ENCODE measurements at places on chromosomes 2 and 18. TPM values are rescaled to one million over a fixed set of nuclear protein-coding genes. Genes with fewer than 3 reads are reported as not detected.

CLEC4F gene
- polyA plus RNA-seq, result not detected

STPG4 gene
- not detected for polyA plus RNA-seq

ERFE gene
- not detected for polyA plus RNA-seq

LIPG gene
- not detected for polyA plus RNA-seq

REG1B gene
- polyA plus RNA-seq, result not detected

DNA sequence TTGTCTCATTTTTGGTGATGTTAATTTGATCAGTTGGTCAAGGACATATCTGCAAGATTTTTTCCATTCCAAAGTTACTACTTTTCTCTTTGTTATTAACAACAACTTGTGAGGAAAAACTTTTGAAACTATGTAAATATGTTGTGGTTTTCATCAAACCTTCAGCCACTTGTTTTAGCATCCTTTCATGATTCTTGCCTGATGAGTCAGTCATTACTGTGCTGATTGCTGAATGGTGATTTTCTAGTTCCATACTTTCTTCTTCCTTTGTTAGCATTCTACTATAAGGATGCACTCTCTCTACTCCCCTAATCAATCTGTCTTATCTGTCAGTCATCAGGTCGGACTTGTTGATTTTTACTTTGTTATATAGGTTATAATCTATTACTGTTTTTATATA, 10.9 kb downstream of the TMEM87B start:
- H3K36me3 ChIP-seq, result peaks cover 37% of the 10 kb centered on the region
- no peak overlapping the region for H3K27ac ChIP-seq
- H3K4me3 ChIP-seq, result no peak overlapping the region
- no peak for DNase-seq

GRCh38 chr2:53403792-53404413, 363.7 kb upstream of the CHAC2 start:
- no peaks in the 10 kb centered on the region for H3K27me3 ChIP-seq
- no peak for DNase-seq
- H3K4me3 ChIP-seq, result no peak overlapping the region
- no peaks in the 10 kb centered on the region for H3K4me1 ChIP-seq

- no peak for DNase-seq
- no peaks in the 10 kb centered on the region for H3K36me3 ChIP-seq
- no peaks in the 10 kb centered on the region for H3K27me3 ChIP-seq
- no peak overlapping the region for H3K27ac ChIP-seq
- no peak overlapping the region for H3K4me3 ChIP-seq
Observed at GRCh38 chr2:38123911-38124310, 48.0 kb upstream of the CYP1B1 start.

DNA sequence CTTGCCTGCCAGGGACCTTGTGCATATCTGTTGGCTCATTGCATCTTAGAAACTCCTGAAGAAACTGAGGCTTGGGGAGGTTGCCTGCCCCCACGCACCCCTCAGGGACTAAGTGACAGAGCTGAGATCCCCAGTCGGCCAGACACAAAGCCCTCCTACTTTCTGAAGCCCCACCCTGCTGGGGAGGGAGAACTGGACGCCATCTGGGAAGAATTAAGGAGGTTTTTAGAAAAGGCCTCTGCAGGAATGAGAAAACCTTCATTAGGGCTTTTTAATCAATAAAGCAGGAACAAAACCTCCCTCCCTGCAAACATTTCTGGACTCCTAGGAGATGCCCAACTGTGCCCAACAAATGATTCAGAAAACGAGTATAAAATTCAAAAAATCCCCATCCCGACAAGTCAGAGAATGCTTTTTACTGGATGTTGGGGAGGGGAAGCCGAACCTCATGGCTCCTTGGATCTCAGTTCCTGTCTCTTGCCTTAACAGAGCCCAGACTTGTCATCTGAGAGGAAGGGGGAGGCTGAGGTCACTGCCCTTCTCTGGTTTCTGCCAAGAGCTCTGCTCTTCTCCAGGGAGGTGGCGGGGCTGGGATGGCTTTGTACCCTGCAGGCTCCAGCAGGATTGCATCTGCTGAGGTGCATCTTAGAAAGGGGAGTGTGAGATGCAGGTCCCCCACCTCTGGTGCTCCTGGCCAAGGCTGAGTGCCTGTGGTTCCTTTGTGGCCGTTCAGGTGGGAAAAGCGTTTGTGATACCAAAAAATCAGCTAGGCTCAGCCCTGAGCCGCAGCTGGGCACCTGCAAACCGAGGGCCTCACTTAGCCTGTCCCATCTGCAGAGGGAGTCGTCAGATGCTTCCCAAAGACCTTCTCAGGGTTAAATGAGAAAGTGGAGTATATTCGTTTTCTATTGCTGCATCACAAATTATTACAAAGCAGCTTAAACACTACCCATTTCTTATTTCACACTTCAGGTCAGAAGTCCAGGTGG, 142.4 kb downstream of the ZFP36L2 start:
- H3K27ac ChIP-seq, result no peak overlapping the region
- no peaks in the 10 kb centered on the region for H3K4me1 ChIP-seq
- no peaks in the 10 kb centered on the region for H3K27me3 ChIP-seq
- H3K4me3 ChIP-seq, result no peak overlapping the region
- DNase-seq, result no peak

DNA sequence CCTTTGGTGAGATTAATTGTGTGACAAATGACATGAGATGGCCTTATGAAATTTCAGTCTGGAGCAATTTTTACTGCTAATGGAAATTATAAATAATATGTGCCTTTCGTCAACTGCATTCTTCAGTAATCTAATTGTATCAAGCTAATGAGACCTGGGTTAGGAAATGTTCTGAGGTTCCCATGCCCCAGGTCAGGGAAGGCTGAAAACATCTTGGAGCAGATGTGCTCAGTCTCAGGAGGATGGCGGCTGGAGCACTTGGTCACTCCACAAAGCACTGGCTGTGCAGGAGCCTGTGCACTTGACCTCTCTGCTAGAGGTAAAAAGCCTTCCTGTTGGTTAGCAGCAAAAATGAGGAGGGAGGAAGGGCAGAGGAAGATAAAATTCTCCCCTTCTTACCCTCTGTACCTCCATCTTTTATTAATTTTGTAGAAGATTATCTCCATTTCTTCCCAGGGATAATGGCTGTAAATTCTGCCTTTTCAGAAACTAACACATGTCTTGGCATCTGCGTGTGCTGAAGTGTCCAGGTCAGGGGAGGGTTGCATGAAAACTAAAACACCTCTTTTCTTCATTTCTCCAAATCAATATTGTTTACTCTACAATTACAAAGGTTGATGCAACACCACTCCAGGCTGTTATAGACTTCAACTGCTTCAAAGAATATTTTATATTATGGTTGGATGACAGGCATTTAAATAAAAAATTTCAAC, 1606.4 kb upstream of the ACVR2A start:
- no peak overlapping the region for H3K27ac ChIP-seq
- no peak overlapping the region for H3K4me3 ChIP-seq
- H3K36me3 ChIP-seq, result no peaks in the 10 kb centered on the region
- no peaks in the 10 kb centered on the region for H3K4me1 ChIP-seq
- H3K27me3 ChIP-seq, result no peaks in the 10 kb centered on the region

GRCh38 chr2:199136681-199137080, 321.1 kb downstream of the SATB2 start:
- no peaks in the 10 kb centered on the region for H3K4me1 ChIP-seq
- H3K27me3 ChIP-seq, result no peaks in the 10 kb centered on the region
- H3K27ac ChIP-seq, result no peak overlapping the region
- H3K36me3 ChIP-seq, result no peaks in the 10 kb centered on the region

DNA sequence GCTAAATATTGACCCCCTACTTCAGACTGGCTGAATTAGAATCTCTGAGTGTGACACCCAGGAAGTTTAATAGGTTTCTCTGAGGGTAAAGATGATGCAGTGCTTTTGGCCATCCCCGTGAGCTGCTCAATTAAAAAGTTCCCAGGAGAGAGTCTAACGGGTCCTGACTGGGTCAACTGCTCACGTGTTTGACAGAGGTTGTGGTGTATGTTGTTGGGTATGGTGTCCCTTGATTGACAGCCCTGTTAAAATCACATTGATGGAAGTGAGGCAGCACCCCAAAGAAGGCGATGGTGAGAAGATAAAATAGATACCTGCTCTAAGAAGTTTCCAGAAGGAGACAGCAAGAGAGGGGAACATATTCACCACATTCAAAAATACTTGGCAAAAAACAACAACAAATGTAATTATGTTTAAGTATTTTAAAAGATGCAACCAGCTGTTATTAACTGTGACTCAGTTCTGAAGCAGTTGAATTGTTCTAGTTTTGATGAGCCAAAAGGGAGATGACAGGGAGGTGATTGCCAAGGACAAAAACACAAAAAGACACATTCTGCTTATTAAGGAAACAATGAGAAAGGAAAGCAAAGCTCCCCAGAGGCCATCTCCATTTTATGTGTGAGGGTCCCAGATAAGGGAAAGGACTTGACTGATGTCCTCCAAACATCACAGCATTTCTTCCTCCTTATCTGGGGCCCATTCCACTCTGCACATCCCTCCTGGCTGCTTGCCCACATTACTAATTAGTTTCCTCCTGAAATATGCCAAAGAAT, 11.5 kb upstream of the GMCL1 start:
- no peak overlapping the region for H3K4me3 ChIP-seq
- H3K4me1 ChIP-seq, result peaks cover 7% of the 10 kb centered on the region
- no peaks in the 10 kb centered on the region for H3K27me3 ChIP-seq
- DNase-seq, result no peak

DNA sequence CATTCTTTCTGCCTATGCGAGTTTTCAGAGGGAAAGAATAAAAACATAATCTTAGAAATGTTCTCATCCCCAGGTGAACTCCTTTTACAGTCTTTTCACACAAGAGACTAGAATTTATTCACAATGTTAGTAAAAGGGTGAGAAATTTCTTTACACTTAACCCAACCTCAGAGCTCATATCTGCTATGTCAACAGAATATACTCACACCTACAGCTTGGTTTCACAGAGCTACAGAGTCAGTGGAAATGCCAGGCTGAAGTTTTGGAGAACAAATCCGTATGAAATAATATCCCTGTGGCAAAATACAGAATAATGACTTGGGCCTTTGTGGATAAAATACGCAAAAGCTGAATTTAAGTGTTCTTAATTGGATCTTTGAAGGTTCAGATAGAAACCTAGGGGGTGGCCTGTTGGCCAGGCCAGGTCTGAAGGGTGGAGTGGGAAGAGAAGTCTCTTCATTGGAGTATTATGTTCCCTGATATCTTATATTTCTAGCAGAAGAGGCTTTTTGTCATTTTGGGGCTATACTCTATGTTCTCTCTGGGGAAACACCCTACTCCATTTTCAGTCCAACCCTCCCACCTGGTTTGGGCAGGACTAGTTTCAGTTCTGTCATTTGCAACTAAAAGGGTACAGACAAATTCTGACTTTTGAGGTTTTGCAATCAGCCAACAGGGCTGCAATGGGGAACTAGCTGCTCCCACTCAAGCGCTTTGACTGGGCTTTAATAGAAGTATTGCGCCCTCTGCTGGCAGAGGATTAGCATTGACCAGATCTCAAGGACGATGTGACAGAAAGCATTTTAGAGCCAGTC, 25.7 kb downstream of the FBXO48 start:
- H3K27me3 ChIP-seq, result no peaks in the 10 kb centered on the region
- no peak overlapping the region for H3K4me3 ChIP-seq
- peak; percentile 82 for DNase-seq

- H3K27me3 ChIP-seq, result no peaks in the 10 kb centered on the region
- H3K36me3 ChIP-seq, result no peaks in the 10 kb centered on the region
- H3K27ac ChIP-seq, result no peak overlapping the region
- peaks cover 6% of the 10 kb centered on the region for H3K4me1 ChIP-seq
- peak; percentile 22 for DNase-seq
- H3K4me3 ChIP-seq, result no peak overlapping the region
Observed at GRCh38 chr2:33272001-33272400, 204.4 kb upstream of the RASGRP3 start.

GRCh38 chr2:26901326-26902183, 53.6 kb downstream of the DPYSL5 start:
- no peaks in the 10 kb centered on the region for H3K36me3 ChIP-seq
- peaks cover 5% of the 10 kb centered on the region for H3K27me3 ChIP-seq
- H3K4me3 ChIP-seq, result no peak overlapping the region
- H3K27ac ChIP-seq, result no peak overlapping the region
- no peaks in the 10 kb centered on the region for H3K4me1 ChIP-seq
- no peak for DNase-seq

DNA sequence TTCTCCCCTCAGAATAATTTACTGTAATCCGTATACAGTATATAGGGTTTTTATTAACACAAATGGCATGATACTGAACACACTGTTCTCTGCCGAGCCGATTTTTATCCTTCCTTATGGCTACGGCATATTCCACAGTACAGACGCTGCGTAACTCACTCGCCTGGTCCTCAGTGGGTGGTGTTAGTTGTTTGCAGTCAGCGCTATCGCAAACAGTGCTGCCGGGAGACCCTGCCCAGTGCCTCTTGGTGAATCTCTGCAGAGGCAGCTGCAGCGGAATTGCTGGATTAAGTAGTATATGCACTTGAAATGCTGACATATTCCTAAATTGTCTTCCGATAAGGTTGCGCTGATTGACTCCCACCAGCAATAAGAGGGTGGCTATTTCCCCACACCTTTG, 73.9 kb downstream of the MARCO start:
- DNase-seq, result no peak
- no peak overlapping the region for H3K27ac ChIP-seq
- no peaks in the 10 kb centered on the region for H3K4me1 ChIP-seq
- no peaks in the 10 kb centered on the region for H3K36me3 ChIP-seq
- H3K27me3 ChIP-seq, result no peaks in the 10 kb centered on the region
- H3K4me3 ChIP-seq, result no peak overlapping the region

DNA sequence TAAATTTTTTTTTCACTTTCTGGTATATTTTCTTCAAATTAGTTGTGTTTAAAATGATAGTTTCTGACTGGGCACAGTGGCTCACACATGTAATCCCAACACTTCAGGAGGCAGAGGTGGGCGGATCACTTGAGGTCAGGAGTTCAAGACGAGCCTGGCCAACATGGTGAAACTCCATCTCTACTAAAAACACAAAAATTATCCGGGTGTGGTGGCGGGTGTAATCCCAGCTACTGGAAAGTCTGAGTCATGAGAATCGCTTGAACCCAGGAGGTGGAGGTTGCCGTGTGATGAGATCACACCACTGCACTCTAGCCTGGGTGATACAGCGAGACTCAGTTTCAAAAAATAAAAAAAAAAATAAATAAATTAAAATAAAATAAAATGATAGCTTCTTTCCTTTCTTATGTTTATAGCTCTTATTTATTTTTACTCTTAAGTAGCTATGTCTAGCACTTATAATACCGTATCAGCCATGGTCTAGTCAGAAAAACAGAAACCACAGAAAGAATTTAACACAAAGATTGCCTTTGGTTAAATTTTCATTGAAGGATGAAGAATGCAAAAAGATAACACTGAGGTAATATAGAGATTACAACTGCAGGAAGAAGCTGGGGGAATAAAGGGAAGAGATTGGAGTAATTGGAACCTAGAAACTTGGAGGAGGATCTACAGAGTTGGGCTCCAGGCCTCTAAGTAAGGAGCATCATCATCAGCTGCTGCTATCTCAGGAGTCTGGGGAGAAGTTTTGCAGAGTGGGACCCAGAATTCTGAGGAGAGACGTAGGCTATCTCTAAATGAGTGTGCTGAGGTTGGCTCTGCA, 54.7 kb upstream of the MBOAT2 start:
- H3K36me3 ChIP-seq, result no peaks in the 10 kb centered on the region
- no peak overlapping the region for H3K4me3 ChIP-seq
- no peak for DNase-seq
- H3K27ac ChIP-seq, result no peak overlapping the region
- no peaks in the 10 kb centered on the region for H3K27me3 ChIP-seq

Measured in CD4-positive, alpha-beta memory T cell (primary cell).